Stimulated activated naive CD4-positive, alpha-beta T cell (primary cell): ENCODE measurements at places on chromosomes 2 and 18.

DNA sequence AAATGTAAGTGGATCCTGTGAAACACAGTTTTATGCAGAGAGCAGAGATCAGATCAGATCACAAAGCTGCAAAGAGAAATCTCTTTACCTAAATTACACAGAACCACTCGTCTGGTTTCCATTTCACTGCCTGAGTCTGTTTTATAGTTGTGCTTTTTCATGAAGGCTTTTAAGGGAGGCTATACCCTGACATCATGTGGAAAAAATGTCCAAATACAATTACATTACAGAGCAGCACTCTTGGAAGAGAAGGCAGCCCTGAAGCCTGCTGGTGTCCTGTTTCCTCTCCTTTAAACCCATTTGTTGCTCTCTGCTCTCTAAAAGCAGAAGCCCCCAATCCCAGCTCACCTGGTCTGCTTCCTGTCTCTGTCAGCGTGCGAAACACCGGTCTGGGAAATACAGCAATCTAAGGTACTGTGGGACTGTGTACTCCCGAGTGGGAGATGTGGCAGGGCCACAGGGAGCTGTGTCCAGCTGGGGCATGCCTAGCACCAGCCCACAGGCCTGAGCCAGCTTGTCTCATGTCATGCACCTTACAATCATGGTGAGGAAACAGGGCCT, 24.8 kb upstream of the ZFP36L2 start:
- DNase-seq, result no peak

DNA sequence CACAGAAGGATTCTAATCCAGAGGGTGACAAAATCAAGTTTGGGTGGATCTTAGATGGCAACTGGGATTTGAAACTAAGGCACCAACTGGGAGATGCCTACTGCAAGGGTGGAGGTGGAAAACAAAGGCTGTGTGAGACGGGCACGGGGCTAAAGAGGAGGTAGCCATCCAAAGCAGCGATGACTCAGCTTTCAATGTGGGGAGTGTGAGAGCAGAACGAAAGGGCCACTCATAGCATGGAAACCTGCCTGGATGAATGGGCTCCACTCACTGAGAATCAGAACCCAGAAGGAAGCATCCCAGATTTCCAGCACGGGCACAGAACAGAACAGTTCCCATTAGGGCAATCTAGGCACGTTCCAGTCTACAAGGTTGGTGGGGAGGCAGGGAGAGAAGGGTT, 159.5 kb downstream of the COL4A4 start:
- no peak for DNase-seq

DNA sequence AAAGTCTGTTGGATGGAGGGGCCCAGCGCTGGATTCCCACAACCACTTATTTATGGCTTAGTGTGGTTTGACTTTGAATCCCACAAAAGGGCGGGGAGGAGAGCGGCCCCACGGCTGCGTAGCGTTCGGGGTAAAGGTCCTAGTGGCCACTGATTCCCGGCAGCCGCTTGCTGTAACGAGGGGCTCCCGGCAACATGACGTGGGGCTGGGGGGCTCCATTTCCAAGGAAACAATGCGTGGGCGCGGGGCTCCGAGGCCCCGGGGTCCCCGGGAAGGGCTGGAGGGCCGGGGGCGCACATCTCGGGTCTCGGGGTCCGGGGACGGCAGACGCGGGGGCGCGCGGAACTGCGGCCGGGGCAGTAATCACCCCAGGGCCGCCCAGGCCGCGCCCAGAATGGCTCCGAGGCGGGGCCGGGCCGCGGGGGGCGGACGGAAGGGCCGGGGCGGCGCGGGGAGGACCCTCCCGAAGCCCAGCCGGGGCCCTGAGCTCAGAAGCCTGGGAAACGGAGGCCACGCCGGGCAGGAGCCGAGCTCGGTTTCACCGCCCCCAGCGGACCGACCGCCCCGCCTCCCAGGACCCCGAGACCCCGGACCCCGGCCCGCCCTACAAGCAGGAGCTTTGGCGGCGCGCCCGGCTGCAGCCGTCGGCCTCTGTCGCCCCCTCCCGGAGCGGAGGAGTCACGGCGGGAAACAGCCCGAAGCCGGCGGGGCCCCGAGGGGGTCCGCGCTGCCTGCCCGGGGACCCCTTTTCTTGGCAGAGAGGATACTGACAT, 11.9 kb upstream of the MLPH start:
- DNase-seq, result peak; percentile 57

- no peak for DNase-seq
These were observed 16.7 kb downstream of the CPSF3 start for GRCh38 chr2:9440058-9440727.

- peak; percentile 28 for DNase-seq
These were observed 40.3 kb downstream of the INPP5D start for GRCh38 chr2:233100192-233100998.

GRCh38 chr2:147715807-147716206, 129.0 kb upstream of the ACVR2A start:
- DNase-seq, result no peak

- no peak for DNase-seq
These were observed 29.0 kb downstream of the RAMP1 start for GRCh38 chr2:237888389-237888788.

DNA sequence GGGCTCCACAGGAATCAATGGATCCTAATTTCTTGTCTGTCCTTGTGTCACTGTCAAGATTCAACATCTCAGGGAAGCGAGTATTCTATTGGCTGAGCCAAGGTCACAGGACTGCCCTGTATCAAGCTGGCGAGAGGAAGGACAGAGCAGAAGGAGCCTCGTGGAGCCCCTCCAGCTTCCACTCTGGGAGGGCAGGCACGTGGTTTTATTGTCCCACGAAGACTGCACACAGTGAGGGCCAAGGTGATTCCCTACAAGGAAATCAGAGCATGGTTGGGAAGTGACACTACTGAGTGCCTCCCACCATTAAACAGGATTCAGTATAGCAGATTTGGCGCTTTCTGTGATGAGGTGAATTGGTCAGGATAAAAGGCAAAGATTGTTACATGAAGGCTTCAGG, 302.4 kb upstream of the CXCR4 start:
- no peak for DNase-seq

- no peak for DNase-seq
These were observed 399.2 kb downstream of the CPS1 start for GRCh38 chr2:210955591-210955990.

GRCh38 chr18:62759704-62760402, 44.5 kb downstream of the PHLPP1 start:
- DNase-seq, result no peak

GRCh38 chr2:198135481-198135934, 331.1 kb downstream of the PLCL1 start:
- no peak for DNase-seq

DNA sequence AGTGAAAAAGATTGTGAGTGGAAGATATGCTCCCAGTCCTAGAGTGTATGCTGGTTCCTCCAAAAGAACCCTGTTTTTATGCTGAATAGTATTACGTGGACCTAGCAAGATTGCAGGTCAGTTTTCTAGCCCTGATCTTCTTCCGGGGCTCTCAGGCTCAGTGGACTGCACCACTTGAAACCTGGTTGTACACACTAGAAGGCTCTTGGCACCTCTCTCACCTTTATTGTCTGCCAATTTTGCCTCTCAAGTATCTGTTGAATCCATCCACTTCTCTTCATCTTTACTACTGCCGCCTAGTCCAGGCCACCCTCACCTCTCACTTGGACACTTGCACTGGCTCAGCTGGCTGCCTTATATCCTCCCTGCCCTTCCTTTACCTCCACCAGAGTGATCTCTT, 16.8 kb downstream of the TTC39C start:
- no peak for DNase-seq

GRCh38 chr18:79424880-79425568, 29.3 kb downstream of the NFATC1 start:
- no peak for DNase-seq

DNA sequence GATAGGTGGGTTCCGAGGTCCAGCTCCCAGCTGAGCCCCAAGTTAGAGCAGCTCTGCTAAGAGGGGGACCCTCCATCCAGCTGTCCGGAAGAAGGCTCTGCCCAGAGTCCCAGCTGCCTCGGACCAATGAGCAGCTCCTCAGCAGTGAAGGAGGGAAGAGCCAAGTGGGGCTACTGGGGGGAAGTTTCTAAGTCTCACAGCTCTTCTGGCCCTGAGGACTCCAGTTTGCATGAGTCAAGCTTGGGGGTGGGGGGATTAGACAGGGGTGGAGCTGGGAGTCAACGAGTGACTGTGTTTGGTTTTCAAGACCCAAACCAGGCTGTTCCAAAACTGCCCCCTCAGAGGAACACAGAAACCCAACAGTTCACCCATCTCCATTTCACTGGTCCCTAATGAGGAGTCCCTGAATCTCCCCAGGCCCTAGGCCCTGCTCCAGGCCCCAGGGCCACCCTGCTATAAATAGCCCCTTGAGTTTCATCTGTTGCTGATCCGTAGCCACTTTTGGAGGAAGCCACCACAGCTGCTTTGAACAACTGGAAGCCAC, 100.9 kb downstream of the TNS1 start:
- no peak for DNase-seq

DNA sequence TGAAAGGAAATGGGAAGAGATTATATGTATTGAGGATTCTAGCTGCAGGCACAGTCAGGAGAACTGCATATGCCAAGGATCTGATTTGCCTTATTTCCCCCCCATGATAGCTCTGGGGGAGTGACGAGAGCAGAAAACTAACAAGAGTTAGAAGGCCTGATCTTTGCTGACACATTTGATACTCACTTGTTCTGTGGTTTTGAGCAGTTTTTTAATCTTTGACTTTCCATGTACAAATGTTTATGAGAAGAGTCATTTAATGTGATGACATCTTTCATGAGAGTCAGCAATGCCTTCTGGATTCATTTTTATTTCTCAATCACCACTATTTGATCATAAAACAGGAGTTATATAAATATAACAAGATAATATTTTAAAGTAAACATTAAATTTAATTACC, 12.7 kb upstream of the SERPINB7 start:
- no peak for DNase-seq

DNA sequence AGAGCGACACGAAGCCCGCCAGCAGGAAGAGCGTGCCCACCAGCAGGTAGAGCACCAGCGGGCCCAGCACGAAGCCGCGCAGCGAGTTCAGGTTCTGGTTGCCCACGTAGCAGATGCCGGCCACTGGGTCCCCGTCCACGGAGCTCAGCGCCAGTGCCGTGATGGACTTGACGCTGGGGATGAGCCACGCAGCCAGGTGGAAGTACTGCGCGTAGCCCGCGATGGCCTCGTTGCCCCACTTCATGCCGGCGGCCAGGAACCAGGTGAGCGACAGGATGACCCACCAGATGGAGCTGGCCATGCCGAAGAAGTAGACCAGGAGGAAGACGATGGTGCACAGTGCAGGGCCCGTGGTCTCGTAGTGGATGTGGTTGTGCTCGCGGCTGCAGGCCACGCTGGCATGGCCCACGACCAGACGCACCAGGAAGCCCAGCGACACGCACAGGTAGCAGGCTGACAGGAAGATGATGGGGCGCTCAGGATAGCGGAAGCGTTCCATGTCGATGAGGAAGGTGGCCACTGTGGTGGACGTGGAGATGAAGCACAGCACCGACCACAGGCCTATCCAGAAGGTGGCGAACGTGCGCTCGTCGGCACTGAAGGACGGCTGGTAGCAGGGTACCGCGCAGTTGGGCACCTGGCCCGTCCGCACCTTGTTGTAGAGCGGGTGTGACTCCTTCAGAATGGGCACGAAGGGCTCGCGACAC, 2.1 kb downstream of the FZD5 start:
- no peak for DNase-seq

GRCh38 chr2:159186462-159186861, 100.0 kb downstream of the WDSUB1 start:
- DNase-seq, result no peak

GRCh38 chr2:77018219-77018618, 504.0 kb downstream of the LRRTM4 start:
- no peak for DNase-seq

DNA sequence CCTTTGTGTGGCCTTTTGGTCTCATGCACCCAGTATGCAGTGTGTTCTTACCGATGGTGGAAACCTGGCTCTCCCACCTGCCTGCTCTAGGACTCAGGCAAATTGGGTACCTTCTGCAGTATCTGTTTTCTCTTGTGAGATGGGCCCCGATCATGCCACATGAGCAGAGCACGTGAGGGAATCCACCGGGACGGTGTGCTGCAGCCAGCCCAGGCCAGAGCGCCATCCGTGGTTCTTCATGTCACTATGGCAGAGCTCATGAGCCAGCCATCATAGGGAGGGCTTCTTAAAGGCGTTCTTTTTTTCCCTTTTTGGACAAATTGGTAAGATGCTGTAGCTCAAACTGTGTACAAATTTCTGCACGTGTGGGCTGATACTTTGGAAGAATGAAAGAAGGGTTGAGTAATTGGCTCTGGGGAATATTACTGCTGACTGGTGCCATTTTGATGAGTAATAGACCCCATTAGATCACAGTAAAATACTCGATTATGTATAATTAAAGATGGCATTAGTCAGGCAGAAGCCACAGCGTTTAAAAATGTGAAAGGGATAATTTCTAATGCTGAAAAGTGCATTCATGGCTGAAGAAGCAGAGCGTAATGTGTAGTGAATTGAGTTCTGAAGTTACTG, 19.2 kb downstream of the SH3RF3 start:
- no peak for DNase-seq

DNA sequence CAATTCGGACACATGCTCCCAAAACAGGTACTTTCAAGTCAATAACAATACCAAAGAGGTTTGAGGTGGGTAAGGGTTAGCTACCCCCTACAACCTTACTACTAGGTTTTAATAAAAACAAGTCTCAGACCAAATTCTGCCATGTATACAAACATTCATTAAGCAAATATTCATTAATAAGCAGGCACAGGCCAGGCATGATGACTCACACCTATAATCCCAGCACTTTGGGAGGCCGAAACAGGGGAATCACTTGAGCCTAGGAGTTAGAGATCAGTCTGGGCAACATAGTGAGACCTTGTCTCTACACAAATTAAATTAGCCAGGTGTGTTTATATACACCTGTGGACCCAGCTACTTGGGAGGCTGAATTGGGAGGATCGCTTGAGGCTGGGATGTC, 11.7 kb upstream of the ELAC1 start:
- DNase-seq, result no peak

DNA sequence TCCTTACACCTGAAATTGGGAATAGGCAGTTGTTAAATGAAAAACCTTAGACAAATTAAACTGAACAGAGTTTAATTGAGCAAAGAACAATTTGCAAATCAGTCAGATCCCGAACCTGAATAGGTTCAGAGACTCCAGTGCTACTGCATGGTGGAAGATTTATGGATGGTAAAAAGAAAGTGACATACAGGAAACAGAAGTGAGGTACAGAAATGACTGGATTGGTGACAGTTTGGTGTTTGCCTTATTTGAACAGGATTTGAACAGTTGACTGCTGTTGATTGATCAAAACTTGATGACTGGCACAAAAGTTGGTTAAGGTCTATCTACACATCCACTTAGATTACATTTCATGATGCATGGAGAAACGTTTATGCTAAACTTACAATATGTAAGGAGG, 248.8 kb downstream of the HNMT start:
- no peak for DNase-seq

DNA sequence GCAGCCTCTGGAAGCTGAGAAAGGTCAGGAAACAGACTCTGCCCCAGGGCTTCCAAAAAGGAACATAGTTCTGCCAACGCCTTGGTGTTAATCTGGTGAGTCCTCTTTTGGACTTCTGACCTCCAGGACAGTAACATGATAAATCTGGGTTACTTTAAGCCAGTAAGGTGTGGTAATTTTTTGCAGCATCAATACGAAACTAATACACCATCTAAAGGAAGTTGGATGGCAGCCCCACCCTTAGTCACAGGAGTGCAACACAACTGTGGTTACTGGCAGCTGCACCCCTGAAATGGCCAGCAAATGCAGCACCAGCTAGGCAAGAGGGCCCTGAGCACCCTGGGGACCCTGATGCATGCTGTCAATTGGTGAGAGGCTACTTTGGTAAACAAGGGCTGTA, 25.8 kb downstream of the CREG2 start:
- DNase-seq, result peak; percentile 16
